ENCODE measurements at places on chromosomes 5 and 9.

DNA sequence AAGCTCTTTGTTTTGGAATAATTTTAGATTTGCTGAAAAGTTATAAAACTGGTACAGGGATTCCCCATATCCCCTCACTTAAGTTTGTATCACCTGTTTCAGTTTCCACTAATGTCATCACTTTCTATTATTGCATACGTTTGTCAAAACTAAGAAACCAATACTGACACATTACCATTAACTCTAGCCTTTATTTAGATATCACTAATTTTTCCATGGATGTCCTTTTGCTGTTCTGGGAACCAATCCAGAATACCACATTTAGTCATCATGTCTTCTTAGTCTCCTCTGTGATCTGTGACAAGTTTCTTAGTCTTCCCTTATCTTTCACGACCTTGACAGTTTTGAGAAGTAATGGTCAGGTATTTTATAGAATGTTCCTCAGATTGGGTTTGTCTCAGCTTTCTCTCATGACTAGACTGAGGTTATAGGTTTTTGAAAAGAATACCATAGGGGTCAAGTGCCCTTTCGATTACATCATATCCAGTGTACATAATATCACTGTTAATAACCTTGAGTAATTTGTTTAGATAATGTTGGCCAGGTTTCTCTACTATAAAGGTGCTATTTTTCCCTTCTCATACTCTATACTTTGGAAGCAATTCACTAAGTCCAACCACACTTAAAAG, 51.9 kb upstream of the NMUR2 start:
- no peak for DNase-seq

- no peak for DNase-seq
These were observed 199.1 kb upstream of the MPDZ start for GRCh38 chr9:13478639-13479038.

DNA sequence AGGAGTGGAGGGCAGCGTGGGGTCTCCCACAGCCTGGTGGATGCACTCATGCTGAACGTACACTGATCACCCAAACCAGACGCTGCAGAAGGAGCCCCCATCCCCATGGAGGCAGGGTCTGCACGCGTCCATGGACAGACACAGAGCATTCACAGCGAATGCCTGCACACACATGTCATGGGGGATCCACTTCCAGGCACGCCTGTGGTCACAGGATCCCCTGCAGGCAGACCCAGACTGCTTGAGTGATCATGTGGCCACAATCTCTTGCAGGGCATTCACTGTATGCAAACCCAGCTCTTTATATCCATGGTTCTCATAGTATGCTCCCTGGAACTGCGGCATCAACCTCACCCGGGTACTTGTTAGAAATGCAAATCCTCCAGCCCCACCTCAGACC, 5.4 kb downstream of the SNCB start:
- no peak for DNase-seq

DNA sequence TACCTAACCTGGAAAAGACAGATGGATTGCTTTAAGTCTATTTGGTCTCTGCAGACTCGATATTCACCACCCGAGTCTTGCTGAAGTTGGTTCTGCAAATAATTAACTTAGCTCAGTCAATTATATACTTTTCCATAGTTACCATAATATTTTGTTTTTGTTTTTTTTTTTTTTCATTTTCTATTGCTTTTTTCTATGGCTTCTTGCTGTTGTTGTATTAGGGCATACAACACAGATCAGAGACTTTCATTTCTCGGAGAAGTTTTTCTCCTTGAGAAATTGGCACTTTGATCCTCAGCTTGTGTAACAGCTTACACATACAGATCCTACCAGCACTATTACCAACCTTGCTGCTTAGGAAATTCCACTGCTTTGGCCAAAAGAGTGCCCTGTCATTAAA, 88.0 kb downstream of the GPR21 start:
- no peak for DNase-seq
